ENCODE measurements at places on chromosomes 3 and 15. TPM values are rescaled to one million over a fixed set of nuclear protein-coding genes. Genes with fewer than 3 reads are reported as not detected.

- no peak for DNase-seq
Observed at GRCh38 chr15:57306944-57307411, 69.3 kb upstream of the CGNL1 start.

DNA sequence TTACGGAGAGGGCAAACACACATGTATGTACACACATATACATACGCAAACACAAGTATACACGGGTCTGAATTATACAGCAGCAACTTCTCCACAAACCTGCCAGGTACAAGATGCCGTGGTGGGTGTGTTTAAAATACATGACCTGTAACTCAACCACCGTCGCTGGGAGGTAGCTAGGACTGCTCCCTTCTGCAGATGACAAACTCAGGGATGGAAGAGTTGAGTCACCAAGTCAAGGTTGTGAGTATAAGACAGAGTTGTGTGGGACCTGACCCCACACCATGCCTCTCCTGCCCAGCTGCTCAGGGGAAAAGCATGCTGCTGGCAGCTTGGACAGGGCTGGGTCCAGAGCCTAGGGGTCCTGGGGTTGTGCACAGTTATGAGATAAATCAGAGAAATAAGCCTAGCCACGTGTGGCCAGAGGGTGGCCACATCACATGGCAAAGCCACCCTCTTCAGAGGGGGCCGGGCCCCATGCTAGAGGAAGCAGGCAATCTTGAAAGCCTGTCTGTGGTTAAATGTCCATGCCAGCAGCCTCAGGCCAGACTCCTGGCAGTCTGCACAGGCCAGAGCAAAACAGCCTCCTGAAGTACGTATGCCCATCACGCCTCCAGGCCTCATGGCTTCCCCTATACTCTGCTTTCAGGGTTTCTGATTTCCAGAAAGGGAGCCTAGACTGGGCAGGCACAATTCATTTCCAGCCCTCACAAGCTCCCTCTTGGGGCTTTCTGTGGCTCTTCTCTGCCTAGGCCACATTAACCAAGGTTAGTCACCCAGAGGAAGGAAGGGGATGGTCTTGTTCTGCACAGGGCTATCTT is 107.7 kb upstream of the RPL32 start:
- DNase-seq = no peak

DNA sequence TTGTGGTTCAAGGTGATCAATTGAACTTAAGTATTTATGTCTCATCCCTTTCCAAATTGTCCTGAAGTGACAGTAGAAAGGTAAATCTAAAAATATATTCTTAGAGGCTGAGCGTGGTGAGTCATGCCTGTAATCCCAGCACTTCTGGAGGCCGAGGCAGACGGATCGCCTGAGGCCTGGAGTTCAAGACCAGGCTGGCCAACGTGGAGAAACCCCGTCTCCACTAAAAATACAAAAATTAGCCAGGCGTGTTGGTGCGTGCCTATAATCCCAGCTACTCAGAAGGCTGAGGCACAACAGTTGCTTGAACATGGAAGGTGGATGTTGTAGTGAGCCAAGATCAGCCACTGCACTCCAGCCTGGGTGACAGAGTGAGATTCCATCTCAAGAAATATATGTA is 226.6 kb downstream of the DPH6 start:
- no peak for DNase-seq

- DNase-seq = no peak
Observed at GRCh38 chr3:184059424-184059823, 6.6 kb downstream of the HTR3C start.

The LINGO1 gene
- total RNA-seq = 1.1 TPM
